ENCODE measurements at places on chromosomes 2 and 18.

DNA sequence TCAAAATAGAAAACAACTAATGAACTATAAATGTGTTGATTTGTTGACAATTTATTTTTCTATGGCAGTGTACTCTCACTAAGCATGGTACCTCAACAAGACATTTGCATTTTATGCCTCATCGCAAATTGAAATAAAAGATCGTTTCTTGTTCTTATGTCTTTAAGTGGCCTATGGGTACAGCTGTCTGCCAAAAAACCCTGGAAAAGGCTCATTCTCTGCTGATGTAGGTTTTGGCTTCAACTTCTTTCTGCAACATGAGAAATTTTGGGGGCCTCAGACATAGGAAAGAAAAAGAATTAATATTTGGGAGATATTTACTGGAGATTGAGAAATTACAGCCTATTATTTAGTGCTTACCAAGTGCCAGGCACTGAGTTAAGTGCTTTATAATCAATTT, 205.1 kb upstream of the DPP10 start:
- no peak for DNase-seq

DNA sequence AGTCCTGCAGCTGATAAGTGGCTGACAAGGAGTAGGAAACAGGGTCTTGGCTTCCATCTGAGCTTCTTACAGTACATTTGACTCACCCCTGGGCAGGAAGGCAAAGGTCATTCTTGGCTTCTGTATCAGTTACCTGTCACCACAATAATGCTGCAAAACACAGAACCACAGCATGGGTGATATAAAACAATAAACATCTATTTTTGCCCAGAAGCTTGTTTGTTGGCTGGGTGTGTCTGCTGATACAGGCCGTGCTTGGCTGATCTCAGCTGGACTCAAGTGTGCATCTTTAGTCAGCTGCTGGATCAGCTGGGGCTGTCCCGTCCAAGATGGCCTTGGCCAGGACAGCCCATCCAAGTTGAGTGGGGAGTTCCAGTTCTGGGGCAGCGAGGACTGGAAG, 34.7 kb downstream of the ONECUT2 start:
- no peak for DNase-seq

DNA sequence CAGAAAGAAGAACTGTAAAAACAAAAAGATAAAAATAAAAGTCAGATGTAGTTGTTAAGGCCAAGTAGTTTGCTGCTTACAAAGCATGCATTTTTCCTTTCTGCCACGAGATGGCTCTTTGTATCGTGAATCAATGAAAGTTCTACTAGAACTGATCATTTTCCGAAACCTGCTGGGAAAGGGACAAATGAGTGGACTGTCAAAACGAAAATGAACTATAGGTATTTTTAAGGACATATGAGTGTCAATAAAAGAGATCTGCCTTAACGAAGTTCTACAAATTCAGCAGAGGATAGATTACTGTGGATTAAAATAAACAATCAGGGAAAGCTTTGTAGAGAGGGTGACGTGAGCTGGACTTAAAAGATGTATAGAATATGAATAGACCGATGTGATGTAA, 15.0 kb upstream of the ELOA2 start:
- DNase-seq = peak; percentile 12

- no peak for DNase-seq
Measured at GRCh38 chr2:12155303-12156051, 409.0 kb downstream of the LPIN1 start.

DNA sequence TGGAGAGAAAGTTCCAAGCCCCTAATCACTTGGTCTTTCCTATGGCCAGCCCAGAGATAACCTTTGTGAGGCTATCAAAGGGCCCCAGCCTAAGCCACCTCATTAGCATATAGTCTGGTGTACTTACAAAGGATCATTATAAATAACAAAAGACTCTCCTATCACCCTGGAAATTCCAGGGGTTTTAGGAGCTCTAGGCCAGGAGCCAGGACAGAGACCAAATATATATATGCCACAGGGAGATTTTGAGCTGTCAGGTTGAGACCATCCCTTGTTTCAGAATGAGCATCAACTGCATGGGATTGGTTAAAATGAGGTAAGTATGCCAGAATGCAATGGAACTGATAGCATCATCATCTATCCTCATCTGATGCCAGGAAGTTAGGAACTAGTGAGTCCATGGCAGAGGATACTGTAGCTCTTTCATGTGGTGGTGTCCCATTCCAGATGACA, 32.1 kb upstream of the CHRNA1 start:
- no peak for DNase-seq

DNA sequence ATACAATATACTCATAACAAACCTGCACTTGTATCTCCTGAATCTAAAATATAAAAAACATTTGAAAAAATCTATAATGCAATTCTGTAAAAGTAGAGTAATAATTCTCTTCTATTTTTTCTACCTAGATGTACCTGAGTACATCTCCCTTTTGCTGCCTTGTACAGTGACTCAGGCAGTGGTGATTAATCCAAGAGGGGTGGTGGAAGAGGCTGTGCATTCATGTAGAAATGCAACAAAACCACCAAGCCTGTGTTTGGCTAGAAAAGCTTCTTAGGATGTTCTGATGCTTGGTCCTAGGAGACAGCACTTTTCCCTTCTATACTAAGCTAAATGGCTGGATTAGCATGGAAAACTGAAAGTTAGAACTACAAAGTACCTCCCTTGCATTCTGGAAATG, 245.8 kb downstream of the DPP10 start:
- DNase-seq = no peak

GRCh38 chr2:20185176-20186022, 39.5 kb downstream of the SDC1 start:
- DNase-seq = no peak

GRCh38 chr2:167144179-167144898, 256.1 kb downstream of the XIRP2 start:
- DNase-seq = no peak

GRCh38 chr2:212752730-212753351, 214.2 kb upstream of the ERBB4 start:
- no peak for DNase-seq

DNA sequence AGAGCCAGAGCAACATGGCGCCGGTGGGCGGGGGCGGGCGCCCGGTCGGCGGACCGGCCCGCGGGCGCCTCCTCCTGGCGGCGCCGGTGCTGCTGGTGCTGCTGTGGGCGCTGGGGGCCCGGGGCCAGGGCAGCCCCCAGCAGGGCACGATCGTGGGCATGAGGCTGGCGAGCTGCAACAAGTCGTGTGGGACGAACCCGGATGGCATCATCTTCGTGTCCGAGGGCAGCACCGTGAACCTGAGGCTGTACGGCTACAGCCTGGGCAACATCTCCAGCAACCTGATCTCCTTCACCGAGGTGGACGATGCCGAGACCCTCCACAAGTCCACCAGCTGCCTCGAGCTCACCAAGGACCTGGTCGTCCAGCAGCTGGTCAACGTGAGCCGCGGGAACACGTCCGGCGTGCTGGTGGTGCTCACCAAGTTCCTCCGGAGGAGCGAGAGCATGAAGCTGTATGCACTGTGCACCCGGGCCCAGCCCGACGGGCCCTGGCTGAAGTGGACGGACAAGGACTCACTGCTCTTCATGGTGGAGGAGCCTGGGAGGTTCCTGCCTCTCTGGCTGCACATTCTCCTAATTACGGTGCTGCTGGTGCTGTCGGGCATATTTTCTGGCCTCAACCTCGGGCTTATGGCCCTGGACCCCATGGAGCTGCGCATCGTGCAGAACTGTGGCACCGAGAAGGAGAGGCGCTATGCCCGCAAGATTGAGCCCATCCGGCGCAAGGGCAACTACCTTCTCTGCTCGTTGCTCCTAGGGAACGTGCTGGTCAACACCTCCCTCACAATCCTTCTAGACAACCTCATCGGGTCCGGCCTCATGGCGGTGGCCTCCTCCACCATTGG, 507 bp downstream of the CNNM4 start:
- no peak for DNase-seq

- DNase-seq = no peak
Measured at GRCh38 chr2:181106789-181107627, 126.6 kb downstream of the UBE2E3 start.

DNA sequence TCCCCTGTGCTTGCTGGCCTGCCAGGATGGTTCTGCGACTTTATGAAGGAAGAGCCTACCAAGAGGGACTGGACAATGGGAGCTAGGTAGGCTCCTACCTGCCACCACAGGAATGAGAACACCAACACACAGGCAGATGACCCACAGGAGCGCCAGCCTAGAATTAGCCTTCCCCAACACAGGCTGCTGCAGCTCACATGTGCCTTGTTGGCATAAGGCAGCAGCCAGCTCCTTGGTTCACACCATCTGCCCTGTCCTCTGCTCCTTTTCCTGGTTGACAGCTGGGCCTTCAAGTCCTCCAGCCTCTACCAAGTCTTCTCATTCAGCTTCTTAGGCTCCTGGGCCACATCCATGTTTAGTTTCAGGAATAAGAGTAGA, 705.4 kb upstream of the RAB6C start:
- no peak for DNase-seq

GRCh38 chr18:13448335-13448795, 229.8 kb downstream of the LDLRAD4 start:
- no peak for DNase-seq

DNA sequence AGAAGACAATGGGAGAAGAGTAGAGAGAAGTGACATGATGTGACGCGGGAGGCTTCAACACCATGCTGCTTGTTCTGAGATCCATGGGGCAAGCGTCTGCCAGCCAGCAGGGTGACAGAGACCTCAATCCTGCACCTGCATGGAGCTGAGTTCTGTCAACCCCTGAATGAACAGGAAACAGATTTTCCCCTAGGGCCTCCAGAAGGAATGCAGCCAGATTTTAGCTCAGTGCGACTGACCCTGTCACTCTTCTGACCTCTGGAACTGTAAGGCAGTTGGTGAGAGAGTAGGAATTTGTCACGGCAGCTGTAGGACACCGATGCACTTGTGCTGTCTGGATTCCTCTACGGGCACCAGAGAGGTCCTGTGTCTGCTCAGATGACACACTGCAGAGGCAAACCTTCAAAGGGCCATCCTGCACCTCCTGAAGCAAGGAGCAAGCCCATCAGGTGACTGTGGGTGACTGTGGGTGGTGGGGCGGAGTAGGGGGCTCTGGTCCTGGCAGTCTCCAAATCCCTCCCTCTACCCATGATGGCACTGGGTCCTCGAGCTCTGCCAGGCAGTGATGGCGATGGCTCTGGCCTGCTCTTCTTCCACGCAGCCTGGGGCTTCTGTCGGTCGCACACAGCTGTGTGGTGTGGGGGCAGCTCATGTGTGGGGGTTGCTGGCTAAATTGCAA, 194.3 kb upstream of the TWIST2 start:
- DNase-seq = no peak

GRCh38 chr2:43438342-43438741, 157.5 kb downstream of the THADA start:
- DNase-seq = peak; percentile 44

DNA sequence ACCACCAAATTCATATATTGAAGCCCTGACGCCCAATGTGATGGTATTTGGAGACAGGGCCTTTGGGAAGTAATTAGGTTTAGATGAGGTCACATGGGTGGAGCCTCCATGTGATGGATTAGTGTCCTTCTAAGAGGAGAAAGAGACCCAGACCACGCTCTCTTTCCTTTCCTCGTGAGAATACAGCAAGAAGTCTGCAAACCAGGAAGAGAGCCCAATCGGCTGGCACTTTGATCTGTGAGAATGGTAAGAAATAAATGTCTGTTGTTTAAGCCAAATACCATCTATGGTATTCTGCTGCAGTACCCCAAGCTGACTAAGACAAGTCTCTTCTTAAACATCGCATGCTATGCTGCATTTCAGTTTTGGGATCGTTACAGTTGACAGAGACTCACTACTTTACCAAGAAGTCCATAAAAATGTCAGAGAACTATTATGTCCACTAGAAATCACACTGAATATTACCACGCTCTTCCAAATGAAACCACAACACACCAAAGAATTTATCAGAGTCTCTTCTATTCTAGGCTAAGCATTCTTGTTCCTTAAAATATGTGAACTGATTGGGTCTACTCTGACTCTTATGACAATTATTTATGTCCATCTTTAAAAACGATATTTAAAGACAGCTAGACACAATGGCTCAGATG, 48.5 kb downstream of the LPIN2 start:
- DNase-seq = no peak

DNA sequence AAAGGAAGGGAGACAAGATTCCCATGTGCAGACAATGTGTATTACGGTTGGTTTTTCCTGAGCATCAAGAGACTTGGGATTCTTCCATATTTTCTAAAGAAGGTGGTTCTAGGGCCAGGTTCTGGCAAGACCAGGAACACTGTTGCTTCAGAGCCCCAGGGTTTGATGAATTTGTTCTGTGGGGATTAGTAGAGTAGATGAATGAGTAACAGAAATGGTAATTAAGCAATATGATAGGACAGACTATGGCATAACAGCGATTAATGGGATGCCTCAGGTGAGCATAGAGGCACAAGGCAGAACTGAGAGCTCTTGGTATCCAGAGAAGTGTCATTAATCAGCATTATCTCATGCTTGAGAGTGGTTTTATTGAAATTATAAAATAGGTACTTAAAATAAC, 82.8 kb upstream of the PNPT1 start:
- DNase-seq = no peak

DNA sequence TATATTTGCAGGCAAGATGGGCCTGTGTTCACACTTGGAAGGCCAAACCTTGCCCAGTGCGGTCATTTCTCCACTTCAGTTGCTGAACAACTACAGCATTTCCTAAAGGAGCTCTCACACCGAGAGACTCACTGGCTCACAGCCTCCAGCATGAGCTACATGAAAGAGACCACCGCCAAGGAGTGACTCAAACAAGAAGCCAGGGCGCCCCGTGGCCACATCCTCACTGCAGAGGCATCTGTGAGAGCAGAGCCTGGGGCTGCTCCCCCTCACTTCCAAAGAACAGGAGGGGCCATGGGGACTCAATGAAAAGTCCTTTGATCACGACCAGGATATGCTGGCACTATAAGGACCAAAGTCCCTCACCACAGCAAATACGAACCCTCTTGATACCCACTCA, 50.0 kb downstream of the TMEM163 start:
- no peak for DNase-seq

DNA sequence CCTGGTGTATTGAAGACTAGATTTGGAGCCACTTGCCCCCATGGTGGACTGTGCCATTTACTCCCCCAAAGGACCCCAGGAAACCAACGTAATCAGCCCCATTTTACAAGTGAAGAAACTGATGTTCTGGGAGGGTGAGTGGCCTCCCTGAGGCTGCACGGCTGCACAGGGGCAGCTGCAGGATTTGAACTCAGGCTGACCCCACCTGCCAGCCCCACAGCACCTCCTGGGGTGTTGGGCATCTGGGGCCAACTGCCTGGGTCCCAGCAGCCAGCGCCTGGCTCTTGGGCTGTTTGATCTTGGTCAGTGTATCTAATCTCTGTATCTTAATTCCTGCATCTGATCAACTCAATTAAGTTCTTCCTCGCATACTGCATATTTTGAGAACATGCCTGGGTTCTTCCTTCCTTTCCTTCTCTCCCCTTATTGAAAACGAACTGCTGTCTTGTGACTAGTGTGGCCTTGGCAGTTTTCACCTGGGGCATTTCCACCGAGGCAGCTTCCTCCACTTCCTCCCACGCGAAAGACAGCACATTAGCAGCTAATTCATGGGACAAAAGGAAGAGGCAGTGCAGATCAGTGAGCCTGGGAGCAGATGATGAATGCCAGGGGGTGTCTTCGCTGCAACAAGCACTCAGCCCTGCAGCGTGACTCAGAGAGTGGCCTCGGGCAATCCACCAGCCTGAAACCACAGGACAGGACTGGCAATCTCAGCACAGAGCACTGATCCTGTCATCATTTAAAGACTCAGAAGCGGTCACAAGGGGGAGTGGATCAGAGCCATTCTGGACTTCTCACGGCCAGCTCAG, 184.1 kb upstream of the RAB12 start:
- no peak for DNase-seq
